ENCODE measurements at places on chromosomes 4 and X.

DNA sequence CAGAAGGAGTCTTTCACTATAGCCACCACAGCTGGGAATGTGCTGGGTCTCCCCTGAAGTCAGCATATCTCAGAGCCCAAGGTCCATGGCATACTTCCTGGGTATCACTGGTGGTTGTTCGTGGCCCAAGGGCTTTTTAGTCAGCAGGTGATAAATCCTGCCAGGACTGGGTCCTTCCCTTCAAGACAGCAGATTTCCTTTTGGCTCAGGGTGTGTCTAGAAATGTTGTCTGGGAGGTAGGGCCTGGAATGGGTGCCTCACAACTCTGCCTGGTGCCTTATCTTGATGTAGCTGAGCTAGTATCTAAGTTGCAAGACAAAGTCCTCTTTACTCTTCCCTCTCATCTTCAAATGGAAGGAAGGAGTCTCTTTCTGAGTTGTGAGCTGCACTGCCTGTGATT lies 102.4 kb upstream of the TMLHE start:
- no peak for DNase-seq

DNA sequence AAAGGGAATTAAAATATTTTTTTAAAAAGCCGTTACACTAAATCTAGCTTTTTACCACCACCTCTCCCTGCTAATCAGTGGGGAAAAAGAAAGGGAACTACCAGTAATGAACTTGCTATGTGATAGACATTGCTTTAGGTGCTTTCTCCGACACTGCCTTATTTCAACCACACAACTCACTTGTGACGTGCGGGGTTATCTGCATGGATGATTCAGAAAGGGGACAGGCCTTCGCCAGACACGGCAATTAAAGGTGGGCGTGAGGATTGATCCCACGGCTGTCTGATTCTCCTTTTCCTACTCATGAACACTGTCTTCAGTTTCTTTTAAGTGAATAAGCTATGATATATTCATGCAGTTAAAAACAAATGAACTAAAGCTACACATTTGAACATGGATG lies 882 bp upstream of the CXCR3 start:
- DNase-seq = no peak

GRCh38 chr4:153045111-153045982 lies 109.2 kb downstream of the FHDC1 start:
- no peak for DNase-seq

DNA sequence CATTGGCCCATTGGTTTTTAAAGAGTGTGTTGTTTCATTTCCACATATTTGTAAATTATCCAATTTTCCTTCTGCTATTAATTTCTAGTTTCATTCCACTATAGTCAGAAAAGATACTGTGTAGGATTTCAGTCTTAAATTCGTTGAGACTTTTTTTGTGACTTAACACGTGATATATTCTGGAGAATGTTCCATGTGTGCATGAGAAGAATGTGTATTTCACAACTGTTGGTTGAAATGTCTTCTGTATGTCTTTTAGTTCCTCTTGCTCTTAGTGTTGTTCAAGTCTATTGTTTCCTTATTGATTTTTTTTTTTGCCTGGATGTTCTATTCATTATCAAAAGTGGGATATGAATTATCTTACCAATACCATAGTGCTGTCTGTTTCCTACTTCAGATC lies 606.9 kb downstream of the RPA4 start:
- DNase-seq = no peak

- DNase-seq = no peak
Measured at GRCh38 chr4:125838924-125839323, 524.2 kb downstream of the FAT4 start.

- no peak for DNase-seq
Measured at GRCh38 chrX:20529301-20529700, 262.6 kb upstream of the RPS6KA3 start.

DNA sequence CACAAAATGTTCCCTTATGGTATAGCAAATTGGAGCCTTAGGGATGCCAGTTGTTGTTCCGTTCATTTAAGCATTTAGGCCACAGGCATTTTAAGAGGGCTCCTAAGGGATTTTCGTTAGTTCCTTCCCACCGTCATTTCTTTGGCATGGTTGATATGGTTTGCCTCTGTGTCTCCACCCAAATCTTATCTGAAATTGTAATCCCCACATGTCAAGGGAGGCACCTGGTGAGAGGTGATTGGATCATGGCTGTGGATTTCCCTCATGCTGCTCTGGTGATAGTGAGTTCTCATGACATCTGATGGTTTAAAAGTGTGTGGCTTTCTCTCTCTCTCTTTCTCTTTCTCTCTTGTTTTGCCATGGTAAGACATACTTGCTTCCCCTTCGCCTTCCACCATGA lies 104.1 kb downstream of the ASB9 start:
- DNase-seq = no peak

DNA sequence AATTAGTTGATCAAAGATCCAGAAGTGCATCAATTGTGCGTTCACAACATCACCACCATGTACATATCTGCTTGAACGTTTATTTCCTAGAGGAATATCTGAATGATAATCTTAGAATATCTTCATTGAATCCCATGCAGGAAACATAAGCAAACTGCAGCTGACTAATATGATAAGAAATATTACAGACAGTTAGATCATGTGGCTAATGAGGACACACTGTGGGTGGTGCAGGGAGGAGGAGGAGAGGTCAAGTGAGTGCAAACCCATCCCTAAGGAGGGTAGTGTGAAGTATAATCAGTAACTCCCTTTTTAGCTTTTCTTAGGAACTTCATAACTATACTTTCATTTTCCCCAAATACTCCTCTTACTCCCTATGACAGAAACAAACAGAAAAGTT lies 58.3 kb upstream of the HPGD start:
- DNase-seq = no peak

DNA sequence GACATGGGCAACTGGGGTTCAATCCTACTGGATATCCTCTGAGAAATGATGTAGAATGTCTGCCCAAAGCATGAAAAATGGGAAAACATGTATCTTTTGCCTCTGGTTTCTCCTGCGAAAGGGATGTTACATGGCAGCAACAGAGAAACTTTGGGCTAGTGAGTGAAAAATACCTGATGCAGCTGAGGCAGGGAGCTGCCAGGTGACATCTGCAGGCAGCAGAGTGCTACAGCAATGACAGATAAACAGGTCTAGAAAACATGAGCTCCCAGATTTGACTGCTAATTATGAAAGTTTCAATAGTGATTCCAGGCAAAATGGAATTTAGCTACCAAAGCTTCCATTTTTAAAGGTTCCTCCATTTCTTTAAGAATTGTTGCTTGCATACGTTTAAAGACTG lies 4.8 kb upstream of the CXCL1 start:
- DNase-seq = peak; percentile 4

GRCh38 chr4:10079912-10080588 lies 36.5 kb downstream of the WDR1 start:
- no peak for DNase-seq

DNA sequence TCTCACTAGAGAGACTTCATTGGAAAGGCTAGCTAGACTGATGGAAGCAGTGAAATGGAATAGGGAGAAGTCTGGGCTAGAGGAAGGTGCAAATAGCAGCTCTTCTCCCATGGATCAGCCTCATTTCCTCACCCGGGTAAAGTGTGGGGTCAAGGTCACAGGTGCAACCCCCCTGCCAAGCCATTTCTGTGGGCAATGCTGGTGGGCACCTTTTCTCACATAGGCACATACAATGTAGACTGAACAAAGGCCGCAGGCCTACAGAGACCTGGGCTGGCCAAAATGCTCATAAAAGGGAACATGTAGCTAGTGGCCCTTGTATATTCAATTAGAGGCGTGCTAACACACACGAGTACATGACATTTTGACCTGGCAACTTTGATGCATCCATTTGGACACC lies 71.5 kb upstream of the EFNB1 start:
- no peak for DNase-seq

DNA sequence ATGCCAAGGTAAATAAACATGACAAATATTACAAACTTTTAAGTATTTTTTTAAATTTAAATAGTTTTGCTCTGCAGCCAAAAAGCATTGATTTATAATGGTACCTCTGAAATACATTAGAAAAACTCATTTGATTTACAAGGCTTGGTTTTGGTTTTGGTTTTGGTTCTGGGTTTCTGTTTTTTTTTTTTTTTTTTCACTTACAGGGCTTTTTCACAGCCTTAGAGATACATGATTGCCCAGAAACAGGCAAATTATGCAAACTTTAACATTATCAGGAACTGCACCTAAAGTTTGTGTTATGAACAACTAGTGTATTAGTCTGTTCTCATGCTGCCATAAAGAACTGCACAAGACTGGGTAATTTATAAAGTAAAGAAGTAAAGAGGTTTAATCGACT lies 196.4 kb upstream of the DDX53 start:
- DNase-seq = no peak

DNA sequence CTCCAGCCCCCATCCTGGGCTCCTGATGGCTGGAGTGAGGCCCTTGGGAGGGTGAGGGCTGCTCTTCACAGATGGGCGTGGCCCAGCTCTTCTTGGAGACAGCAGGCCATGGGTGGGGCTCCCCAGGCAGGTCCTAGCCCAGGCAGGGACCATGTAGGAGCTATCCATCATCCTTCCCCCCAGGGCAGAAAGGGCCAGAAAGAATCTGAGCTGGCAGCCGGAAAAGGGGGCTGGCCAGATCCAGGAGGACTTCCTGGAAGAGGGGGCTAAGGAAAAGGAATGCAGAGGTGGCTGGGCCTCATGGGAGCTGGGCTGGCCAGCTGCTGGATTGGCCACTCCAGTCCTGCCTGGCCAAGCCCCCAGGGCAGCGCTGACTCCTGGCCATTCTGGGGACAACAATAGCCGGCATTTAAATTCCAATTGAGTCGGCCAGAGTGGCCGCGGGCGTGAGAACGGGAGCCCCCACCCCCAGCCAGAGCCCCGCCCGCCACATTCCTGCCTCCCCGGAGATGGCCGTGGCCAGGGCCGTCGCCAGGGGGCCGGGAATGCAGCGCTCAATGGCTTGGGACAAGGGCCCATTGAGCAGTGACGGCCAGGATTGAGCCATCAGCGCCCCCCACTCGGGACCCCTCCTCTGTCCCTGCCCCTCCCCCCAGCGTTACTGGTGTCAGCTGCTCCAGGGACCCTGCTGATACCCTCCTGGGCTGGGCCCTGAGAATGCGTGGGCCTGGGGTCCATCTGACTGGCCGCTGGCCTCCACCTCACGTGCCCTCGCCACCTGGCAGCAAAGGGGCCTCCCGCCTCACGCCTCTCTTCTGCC lies 15.1 kb upstream of the FGFR3 start:
- no peak for DNase-seq

DNA sequence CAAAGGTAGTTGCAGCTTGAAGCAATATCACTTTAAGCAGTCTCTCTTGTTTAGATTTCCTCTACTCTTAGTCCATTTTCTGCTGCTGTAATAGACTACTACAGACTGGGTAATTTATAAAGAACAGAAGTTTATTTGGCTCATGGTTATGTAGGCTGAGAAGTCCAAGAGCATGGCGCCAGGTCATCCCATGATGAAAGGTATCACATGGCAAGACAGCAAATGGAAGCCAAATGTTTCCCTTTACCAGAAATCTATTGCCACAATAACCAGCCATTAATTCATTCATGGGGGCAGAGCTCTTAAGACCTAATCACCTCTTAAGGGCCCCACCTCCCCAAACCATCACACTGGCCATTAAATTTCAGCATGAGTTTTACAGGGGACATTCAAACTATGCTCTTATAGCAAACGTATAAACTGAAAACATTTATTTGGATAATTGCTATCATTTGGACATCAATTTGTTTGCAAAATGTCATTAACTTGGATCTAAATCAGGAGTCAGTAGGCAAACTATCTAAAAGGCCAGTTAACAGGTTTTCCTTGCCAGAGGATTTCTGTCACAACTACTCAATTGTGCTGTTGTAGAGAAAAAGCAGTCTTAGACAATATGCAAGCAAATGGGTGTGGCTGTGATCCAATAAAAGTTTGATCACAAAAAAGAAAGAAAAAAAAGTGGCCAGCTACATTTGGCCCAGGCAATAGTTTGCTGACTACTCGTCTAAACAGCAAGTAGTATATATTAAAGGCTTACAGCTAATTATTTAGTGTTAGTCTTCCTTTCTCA lies 75.7 kb upstream of the GUCY1A1 start:
- no peak for DNase-seq

GRCh38 chrX:22536746-22537304 lies 264.1 kb downstream of the CBLL2 start:
- DNase-seq = no peak

DNA sequence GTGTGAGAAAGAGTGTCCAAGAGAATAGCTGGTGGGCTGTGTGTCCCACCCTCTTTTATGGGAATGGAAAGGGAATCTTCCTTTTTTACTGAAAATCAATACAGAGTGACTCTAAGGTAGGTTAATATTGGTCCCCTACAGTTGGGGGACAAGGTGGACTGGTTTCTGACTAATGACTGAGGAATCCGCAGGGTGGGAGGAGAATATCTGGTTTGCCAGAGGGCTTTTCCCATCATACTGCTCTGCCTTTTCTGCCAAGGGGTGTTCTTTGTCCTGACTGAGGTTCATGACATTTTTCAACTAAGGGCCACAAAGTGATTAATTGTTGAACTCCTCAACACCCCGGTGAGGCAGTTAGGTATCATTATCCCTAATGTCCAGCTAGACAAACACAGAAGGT lies 261.6 kb downstream of the SPATA18 start:
- DNase-seq = no peak

- DNase-seq = no peak
Measured at GRCh38 chr4:168139336-168139735, 47.0 kb downstream of the ANXA10 start.

GRCh38 chr4:110442309-110442708 lies 33.6 kb upstream of the ENPEP start:
- no peak for DNase-seq

DNA sequence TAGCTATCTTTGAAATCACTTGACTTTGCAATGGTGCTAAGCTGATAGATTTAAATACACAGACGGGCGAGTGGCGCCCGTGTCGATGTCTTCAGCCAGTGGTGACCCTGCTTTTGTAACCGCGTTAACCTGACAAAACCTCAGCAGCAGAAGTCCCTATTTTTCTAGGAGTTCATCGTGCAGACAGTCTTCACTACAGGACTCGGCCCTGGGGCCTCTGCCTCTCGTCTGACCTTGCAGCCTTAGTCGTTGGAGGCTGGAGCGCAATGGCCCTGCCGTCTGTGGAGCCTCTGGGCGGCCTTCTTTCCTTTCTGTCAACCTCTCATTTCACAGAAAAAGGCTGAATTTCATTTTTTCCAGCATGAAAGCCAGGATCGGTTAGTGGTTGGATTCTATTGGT lies 57.9 kb downstream of the CPLX1 start:
- no peak for DNase-seq

DNA sequence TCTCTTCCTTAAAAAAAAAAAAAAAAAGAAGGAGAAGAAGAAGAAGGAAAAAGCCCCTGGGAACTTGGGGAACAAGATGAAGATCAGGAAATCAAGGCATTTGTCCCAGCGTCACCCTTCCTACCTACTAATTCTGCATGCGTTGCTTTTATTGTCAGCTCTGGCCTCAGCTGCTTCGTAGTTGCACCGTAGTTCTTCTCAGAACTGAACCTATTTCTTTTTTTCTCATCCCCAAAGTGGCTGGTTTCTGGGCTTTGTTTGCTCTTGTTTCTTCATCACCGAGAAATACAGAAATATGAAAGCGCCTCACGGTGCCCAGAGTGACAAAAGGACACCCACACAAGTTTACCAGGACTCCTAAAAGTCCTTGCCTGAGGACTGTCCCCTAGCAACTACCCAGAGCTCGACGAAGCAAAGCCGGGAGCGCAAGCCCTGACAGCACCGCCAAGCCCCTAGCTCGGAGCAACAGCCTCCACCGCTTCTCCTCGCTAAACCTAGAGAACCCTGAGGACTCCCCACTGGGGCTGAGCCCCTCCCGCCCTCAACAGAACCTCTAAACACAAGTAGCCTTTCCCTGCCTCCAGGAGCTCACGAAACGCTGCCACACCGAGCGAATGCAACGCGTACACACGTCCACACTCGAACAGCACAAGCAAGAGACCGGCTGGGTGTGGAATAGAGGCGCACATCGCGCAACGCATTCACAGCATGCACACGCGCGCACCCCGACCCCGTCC lies 710 bp downstream of the PRKG2 start:
- no peak for DNase-seq

All from NCI-H526 treated with DMSO at 0.1 percent for 48 hours (cell line).